ENCODE measurements at places on chromosomes 16 and 17.

DNA sequence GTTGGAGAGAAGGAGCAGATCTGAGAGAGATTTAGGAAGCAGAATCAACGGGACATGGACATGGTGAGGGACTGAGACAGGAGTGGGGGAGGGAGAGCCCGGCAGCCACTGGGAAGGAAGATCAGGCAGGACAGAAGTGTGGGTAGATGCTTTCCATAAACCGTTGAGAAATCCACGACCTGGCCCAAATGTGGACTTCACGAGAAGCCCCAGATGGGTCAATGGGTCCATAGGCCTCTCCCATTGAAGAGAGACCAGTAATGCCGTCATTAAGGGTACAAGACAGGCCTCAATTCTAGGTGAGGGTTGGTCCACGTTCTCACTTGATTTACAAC is 530 bp upstream of the CCL22 start:
- DNase-seq = no peak

- DNase-seq = no peak
Measured at GRCh38 chr16:51374346-51374745, 223.3 kb upstream of the SALL1 start.

DNA sequence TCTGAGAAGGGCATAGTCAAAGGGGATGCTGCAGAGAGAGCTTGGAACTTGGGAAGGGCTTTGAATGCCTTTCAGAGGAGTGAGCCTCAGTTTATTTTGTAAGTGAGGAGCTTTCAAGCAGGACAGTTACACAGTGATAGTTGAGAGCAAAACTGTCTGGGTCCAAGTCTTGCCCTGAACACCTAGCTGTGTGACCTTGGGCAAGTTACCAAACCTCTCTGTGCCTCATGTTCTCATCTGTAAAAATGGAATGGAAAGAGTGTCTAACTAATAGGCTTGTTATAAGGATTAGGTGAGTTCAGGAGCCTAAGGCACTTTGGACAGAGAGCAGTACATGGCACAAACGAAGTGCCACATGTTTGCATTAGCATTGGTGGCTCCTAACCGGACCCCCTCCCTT is 27.0 kb upstream of the TAC4 start:
- DNase-seq = no peak

- no peak for DNase-seq
Measured at GRCh38 chr17:29103341-29103740, 60.4 kb downstream of the PIPOX start.

- DNase-seq = peak; percentile 78
Measured at GRCh38 chr17:64130559-64131001, 636 bp upstream of the ERN1 start.

DNA sequence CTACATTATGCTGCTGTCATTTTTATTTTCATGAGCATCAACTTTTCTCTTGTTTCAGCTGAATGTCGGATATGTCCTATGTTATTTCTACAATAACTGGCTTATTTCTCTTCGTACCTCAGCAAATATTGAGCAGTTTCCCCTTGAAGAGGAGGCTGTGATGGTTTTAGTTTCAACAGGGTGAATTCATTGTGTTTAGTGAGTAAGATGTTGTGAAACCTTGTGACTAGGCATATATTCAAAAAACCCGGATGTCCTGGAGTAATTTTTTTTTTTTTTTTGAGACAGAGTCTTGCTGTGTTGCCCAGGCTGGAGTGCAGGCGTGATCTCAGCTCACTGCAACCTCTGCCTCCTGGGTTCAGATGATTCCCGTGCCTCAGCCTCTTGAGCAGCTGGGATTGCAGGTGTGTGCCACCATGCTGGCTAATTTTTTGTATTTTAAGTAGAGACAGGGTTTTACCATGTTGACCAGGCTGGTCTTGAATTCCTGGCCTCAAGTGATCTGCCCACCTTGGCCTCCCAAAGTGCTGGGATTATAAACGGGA is 11.1 kb downstream of the CPD start:
- DNase-seq = no peak

- DNase-seq = no peak
Measured at GRCh38 chr16:72291121-72291520, 119.2 kb upstream of the PMFBP1 start.

GRCh38 chr17:83153681-83154310 is 74.4 kb downstream of the METRNL start:
- no peak for DNase-seq

- peak; percentile 83 for DNase-seq
Measured at GRCh38 chr17:35747540-35748017, 5.5 kb downstream of the GAS2L2 start.

DNA sequence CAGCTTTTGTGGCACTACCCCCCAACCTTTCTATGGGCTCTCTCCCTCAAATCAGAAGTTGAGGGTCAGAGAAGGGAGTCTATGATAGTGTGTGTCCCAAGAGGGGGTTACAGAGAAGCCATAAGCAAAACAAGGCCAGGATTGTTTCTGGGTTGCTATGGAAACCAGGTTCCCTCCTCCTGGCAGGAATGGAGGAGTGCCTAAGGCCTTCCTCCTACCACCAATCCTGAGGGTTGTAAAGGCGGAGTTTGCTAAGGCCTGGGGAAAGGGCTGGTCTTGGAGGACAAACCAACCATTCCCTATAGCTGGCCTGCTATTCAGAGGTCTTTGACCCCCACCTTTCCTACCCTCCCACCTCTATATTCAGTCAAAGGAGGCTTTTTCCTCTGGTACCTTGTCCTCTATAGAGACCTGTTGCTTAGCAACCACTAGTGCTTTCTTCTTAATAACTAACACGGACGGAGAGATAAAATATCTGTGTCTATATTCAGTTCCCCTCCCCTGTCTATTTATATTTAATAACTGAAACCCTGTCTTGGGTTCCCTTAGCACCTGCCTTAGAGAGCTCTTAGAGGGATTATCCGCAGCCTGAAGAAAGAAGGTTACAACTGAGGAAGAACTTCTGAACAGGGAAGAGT is 43.4 kb downstream of the NEUROD2 start:
- DNase-seq = no peak

- DNase-seq = no peak
Measured at GRCh38 chr16:54173490-54173889, 113.1 kb downstream of the IRX3 start.

DNA sequence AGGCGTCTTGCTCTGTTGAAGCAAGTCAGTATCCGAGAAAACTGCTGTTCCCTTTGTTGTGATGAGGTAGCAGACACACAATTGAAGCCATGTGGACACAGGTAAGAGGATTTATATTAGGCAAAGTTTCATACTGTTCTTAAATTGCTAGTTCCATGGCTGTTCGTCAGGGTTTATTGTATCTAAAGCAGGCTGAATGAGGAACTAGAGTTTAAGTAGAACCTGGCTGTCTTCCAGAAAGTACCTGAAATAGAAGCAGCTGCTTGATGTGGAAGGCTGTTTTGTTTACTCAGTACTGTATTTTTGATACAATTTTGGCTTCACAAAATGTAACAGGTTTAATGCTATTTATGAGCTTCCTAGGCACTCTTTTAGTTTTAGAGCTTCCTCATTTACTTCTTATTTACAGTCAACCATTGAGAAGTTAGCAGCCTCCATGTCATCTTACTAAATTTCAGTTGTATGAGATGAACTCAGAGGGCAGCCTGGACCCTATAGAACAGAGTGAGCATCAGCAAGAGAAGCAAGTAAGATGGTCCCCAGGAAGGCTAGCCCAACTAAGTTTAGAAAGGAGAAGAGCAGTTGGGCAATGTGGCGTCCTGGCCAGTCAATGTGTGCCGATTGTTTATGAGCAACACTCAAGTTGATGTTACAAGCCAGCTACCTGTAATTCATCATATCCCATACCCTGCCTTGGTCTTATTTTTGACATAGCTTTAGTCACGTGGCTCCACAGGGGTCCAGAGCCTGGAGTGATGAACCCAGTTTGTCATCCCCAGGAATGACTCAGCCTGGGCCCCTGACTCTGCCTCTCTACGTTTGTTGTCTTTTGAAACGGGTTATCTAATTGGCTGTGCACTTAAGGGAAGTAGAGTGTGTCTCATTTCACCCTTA is 9.7 kb upstream of the ARL2BP start:
- peak; percentile 13 for DNase-seq

DNA sequence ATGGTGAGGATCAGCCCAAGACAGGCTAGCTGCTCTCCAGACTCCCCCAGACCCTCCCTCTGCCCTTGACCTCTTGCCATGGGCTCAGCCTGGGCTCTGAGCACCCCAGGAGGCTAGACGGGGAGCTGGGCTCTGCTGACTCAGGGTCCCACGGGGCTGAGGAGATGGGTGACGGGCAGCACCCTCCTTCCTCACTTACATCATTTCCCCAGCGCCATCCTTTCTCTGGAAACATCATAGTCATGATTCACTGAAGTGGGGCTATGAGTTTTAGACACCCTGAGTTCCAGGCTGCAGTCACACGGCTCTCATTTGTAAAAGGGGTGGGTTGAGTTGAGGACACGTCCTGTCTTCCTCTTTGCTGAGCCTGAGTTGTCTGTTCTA is 3.0 kb upstream of the ITGAX start:
- peak; percentile 8 for DNase-seq

DNA sequence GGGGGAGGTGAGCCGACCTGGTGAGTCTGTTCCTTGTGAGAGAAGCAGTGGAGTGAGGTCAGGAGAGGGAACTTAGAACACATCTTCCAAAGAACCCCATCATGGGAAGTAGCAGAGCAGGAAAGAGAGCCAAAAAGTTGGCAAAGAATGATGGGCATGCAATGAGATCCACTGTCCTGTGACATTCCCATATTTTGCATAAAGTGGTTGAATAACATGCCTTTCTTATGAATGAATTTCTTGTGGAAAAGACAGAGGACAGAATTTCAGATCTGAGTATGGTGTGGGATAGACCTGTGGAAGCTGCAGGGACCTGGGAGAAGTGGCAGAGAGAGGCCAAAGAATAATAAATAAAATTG is 41.3 kb downstream of the TMEM100 start:
- no peak for DNase-seq

GRCh38 chr17:60354223-60354622 is 37.7 kb downstream of the USP32 start:
- no peak for DNase-seq

DNA sequence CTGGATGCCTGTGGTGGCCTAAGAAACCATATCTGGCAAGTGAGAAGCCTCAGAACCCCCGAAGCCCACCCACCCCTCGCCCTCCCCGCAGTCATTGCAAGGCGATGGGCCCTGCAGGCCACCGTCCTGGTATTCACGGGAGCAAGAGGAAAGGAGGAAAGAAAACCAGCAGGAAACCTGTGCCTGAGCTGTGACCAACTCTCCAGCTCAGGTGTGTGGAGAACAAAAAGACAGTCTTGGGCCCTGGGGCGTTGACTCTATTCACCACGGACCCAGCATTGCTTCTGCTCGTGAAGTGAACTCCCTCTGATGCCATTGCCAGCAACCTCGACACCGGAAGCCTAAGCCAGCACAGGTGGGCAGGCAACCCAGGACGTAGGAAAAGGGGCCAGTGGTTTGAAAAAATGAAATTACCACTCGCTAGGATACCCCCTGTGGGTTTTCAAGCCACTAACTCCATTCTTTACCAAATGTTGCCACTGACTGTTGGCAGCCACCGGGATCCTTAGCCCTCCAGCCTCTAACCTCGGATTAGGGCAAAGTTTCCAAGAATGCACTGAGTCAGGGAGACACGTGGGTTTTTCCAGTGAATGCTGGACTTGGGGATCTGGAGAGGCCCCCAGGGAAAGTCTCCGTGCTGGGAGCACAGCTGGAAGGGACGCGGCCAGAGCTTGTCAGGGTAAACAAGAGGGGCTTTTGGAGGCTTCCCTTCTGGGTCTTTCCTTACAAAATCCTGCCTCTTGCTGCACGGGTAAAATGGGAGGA is 25.1 kb downstream of the FA2H start:
- no peak for DNase-seq

DNA sequence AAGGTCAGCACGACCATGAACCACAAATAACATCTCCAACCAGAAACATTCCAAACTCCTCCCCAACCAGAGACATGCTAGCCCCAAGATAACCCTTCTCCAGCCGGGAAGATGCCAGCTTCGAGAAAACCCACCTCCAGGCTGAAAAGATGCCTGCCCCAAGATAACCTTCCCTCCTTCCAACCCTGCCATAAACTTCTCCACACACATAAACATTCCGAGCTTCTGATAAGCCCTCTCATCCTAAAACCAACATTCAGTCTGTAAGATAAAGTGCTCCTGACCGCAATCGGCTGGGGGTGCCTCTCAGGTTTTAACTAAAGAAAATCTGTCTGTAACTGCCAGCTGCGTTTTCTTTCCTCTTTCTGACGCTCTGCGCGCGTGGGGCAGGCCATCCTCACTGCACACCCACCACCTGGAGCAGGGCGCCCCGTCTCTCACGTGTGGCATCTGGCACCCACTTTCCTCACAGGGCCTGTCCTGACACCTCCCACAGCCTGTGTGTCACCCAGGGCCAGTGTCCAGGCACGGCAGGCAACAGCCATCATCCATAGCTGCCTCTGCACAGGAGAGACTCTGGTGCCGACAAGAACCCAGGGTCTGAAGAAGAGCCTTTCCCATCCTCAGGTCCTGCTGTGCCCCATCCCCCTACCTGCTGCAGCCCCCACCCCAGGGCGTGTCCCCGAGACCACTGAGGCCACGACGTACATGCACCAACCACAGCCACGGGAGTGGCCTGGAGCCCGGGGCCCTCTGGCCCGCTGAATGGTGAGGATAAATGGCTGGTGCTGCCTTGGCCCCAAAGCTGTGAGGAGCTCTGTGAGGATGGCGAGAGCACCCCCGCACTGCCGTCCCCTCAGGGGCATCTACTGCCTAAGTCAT is 3.7 kb downstream of the TEPSIN start:
- DNase-seq = no peak

- peak; percentile 15 for DNase-seq
Measured at GRCh38 chr17:21034340-21035235, 8.2 kb downstream of the USP22 start.

- no peak for DNase-seq
Measured at GRCh38 chr17:68771867-68772515, 170.8 kb upstream of the FAM20A start.

DNA sequence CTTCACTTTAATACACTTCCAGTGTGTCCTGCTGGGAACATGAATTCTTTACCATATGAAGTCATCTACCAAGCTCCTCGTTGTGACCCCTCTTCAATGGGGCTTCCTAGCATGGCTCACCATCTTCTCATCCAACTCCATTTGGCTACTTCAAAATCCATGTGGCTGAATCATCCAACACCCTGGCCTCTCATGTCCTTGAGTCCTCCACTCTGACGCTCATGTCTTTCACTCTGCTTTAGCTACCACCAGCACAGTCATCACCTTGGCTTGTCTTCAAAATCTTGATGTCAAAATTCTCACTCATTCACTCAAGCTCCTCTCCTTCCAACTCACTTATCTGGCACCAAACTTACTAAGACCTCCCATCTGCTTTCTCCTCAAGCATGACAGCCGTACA is 35.8 kb downstream of the AMFR start:
- no peak for DNase-seq

DNA sequence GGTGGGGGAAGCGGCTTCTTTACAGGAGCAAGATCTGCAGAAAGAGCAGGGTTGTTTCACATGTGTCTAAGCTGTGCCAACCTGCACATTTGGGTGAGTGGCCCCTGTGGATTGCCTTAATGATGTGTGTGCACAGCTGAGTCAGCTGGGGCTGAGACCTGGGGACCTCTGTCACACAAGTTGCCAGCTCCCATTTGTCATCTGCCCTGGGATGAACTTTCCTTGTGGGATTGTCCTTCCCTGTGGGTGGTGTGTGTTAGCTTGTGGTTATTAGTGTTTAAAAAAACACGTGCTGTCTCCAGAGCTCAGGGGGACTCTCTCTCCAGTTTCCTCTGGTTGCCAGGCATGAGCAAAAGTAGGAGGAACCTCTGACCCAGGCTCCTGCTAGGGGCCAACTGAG is 400.5 kb upstream of the CCL2 start:
- DNase-seq = no peak
